ENCODE measurements at places on chromosomes 7 and 10. TPM values are rescaled to one million over a fixed set of nuclear protein-coding genes. Genes with fewer than 3 reads are reported as not detected.

The ARPC1A gene
- 56.3 TPM for total RNA-seq

The C1GALT1 gene
- total RNA-seq: 45.9 TPM

The EBF3 gene
- not detected for total RNA-seq

DNA sequence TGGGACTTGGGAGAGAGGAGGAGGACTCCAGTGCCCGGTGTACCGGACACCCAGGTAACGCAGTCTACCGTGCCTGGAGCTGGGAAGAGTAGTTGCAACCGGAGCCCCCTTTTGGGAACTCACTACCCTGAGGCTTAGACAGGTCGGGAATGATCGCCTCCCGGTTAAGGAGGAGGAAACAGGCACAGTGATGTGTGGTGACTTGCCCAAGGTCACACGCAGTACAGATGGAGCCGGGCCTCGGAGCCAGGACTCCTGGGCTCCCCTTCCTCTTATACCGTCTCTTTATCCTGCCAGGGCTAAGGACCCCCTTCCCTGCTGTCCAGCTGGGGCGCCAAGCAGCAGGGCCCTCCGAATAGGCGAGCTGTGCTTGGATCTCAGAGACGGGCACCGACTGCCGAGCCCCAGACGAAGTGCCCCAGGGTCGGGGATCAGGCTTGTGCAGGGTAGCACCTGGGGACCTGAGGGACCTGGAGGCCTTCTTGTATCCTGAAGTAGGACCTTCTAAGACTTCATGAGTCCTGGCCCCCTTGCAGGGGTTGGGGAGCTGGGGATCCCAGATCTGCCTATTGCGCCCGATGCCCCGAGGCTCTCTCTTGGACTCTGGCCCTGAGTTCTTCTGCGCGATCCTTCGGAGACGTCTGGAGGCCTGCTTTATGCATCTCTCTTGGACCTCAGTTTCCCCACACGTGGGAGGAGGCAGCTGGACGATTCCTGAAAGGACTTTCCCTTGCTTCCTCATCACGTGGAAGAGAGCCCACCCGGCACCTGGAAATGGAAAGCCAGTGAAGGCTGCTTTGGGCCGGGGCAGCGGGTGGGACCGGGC lies 767 bp upstream of the CYP26A1 start:
- DNase-seq: no peak

DNA sequence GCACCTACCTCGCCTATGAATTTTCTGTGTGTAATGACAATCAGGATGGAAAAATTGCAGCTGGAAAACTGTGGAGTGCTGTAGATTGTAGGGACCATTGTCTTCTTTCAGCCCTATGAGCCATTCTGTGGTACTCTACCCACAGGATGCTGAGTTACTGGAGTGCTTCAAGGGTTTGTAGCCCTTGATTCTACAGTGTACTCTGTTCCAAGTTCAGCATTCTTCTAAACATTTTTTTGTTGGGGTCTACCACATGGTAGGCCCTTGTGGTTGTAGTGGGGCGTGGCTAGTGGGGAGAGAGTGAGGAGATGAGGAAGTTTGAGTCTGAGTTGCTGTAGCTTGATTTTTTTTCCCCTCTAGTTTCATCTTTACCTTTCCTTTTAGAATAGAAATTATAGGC lies 33.5 kb downstream of the REEP3 start:
- DNase-seq: peak; percentile 81

DNA sequence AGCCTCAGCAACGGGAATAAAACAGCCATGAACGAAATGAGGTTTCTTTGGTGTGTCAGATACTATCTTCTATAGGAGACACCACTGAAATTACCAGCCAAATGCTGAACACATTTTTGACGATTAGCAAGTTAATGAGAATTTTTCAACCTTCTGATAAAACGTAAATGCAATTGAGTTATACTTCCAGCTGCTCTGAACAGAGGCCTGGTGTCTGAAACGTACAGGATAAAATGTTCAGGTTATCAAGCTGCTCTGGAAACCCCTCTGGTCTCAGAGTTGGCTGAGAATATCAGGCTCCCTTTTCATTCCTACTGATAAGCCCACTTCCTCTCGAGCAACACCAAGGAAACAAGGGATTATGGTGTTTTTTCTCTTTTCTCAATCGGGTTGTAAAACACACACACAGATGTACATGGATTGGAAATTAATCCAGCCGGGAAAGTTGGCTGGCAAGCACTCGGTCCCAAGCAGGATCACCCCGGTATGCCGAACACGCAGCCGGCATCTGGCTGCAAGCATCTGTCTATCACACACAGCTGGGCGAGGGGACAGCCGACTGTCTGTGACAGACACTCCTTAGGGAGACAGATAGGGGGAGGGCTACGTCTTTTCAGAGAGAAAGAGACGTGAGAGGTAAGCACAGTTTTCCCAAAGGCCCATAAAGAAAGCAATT lies 171.8 kb downstream of the PRKAG2 start:
- no peak for DNase-seq

DNA sequence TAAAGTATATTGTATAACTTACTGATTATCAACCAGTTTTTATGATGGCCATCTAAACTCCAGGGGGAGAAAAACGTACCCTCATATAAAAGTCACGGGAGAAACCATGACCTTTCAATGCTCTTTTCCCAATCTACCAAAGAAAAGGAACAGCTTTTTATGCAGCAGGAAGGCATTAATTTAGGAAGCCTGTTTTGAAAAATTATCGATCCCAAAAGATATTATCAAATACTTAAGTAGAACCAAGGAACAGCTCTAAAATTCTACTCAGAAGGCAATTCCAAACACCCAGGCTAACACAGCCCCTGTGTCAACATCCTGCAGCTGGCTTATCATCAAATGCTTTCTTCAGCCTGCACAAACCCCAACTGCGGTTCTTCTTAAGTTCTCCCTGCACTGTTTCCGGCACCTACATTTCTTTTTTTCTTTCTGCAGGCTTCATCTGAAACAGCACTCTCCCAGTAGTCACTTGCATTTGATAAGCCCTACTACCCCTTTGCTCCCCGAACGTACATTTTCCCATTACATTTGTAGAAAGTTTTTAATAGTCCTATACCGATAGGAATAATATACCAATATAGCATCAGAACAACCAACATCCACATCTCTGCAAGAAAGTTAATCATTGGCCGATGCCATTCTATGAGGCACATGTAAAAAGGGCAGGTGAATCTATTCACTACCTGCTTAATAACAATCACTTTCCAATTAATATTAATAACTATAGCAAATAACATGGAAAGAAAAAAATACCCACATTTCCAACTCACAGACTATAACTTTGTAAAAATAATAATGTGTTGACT lies 47.9 kb downstream of the PIP4K2A start:
- DNase-seq: peak; percentile 84

DNA sequence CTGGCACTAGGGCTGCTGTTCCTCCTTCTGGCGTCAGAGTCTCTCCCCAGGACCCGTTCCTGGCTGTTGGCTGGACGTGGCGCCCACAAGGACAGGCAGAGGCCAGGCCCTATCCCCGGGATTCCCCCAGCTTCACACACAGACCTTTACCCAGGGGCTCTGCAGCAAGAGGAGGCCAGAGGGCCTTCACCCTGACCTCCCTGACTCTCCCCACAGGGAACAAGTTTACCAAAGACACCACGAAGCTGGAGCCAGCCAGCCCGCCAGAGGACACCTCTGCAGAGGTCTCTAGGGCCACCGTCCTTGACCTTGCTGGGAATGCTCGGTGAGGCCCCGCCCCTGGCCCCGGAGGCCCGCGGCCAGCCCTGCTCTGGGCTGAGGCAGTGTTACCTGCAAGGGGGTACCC lies 82.2 kb downstream of the GTF2IRD1 start:
- no peak for DNase-seq

DNA sequence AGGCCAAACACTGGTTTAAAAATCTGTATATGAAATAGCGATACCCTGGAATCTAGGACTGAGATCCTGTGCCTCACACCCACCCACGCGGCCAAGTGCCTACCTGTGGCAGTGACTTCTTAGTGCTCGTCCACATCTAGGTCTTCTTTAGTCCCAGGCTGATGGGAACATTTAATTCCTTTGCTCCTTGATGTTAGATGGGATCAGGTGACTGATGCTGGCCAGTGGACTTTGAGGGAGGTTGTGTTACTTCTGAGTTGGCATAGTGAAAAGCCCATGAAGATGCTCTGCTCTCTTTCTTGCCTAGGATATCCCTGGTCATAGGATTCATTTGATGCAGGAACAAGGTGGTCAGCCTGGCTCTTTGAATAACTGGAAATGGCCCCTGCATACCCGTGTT lies 59.2 kb downstream of the BMPR1A start:
- DNase-seq: no peak

DNA sequence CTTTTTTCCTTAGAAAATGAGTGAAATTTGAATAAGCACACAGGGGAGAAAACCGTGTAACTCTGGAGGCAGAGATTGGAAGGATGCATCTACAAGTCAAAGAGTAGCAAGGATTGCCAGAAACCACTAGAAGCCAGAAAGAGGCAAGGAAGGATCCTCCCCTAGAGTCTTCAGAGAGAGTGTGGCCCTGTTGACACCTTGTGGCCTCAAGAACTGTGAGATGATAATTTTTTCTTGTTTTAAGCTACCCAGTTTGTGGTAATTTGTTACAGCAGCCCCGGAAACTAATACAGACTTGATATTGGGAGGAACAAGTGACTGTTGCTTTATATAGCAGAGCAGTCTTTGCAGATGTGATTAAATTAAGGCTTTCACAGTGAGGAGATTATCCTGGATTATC lies 3.6 kb upstream of the GIMAP7 start:
- no peak for DNase-seq

DNA sequence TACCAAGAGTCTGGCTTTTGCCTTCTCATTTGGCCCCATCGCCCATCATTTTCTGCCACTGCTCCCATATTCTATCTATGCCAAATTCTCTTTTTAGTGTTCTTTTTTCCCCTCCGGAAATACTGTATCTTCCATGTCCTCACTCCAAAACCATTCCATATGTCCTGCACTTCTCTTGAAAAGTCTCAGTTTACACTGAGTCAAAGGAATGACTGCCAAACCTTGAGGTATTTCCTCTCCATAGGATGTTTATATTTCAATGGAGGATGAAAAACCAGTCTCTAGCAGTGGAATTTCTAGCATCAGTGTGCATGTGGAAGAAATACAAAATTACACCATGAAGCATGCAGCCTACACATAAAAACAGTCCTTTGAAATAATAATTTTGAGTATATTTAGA lies 121.4 kb upstream of the PHYHIPL start:
- DNase-seq: no peak

DNA sequence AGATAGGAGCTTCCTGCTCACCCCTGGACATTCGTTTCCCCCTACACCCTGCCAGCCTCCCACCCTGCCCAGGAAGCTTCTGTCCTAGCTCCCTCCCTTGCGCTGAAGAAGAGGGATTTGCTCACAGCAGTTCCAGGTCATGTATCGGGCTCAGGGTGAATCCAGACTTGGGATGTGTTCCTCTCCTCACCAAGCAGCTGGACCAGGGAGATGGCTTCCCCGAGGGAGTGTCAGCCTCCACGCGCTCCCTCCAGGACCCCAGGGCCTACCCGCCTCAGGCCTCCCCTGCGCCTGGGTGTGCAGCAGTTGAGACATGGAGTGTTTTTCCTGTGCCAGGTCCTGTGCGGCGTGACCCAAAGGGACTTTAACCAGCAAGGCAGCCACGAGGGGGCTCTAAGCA lies 435.6 kb upstream of the FOXK1 start:
- no peak for DNase-seq

DNA sequence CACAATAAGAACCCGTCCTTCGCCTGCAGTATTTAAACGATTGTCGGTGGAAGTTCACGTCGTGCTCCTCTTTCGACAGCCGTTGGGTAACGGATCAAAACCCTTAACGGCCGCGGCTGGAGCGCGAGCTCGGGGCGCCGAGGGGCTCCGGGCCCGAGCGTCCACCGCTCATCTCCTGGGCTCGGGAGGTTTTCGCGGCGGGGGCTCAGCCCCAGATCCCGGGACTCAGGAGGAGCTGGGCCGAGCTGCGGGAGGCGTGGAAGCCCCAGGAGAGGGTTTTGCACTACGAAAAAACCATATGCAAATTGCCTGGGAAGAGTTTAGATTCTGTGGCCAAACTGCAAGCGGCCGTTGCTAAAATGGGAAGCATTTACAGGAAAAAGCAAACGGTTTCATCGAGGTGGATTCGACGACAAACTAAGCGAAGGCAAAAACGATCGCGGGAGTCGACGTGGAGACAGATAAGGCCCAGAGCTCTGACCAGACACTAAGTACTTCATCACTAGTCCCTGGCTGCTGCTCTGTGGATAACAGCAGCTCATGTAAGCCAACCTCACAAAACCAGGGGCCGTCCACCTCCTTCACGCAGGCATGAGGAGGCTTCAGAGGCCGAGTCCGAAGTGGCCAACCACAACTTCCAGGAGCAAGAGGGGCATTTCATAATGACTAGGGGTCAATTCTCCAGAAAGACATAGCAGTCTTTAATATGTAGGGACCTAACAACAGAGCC lies 129.7 kb downstream of the MARCHF5 start:
- DNase-seq: no peak

DNA sequence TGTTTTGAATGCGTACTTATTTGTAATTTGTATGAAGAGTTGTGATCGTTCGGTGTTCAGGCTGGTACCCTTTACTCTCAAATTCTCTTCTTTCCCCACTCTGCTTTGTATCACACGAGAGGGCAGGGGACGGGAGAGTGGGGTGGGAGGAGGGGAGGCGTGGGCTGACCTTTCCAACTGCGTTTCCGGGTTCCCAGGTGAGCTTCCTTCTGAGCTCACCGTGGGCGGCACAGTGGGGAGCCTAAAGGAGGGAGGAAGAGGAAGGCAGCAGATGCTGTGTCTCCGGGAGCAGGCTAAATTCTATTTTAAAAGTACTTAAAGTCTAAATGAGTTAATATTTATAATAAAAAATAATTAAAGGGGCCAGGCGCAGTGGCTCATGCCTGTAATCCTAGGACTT lies 7.4 kb upstream of the XRCC2 start:
- DNase-seq: no peak

- no peak for DNase-seq
These were observed 406 bp downstream of the CBLL1 start for GRCh38 chr7:107744345-107744750.

All from activated CD8-positive, alpha-beta memory T cell treated with anti-CD3 and anti-CD28 coated beads, Interleukin-2, amount 10 ng/mL, durations not matched to agents 7 days and 5 days (primary cell).